ENCODE measurements at places on chromosomes 11 and 22.

GRCh38 chr22:46681010-46681409 is 57.0 kb downstream of the CERK start:
- H3K36me3 ChIP-seq, result peaks cover 3% of the 10 kb centered on the region
- H3K4me1 ChIP-seq, result 0 out of 2 replicates have a peak, but pooled peaks cover 4% of the 10 kb centered on the region
- no peak overlapping the region for H3K27ac ChIP-seq

DNA sequence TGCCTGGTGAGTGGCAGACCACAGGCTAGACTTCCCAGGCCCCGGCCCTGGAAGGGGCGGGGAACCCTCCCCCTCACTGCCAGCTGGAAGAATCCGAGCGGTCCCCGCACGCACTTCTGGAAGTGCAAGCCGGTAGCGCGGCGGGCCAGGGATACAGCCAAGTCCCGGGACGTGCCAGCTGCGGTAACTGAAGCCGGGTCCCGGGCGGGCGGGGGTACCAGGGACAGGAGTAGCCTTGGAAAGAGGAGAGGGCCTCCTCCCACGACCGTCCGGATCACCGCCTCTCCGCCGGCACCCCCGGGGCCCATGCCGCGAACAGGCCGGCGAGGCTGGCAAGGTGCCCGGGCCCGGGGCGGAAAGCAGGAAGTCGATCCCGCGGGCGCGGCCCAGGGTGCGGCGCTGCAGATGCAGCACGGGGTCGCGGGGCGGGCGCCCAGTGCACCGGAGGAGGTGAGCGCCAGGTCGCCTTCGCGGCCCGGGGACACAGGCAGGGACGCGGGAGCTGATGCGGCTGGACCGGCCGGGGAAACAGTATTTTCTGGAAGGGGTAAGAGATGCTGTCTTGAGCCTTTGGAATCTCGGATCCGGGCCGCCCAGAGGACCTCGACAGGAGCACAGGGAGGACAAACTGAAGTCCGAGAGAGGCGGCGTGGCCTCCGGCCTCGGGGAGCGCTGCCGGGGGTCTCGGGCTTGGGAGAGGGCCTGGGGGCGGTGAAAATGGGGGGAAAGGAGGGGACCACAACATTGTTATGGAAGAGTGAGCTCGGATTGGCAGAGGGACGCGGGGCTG is 783 bp upstream of the SLC35C1 start:
- peaks cover 28% of the 10 kb centered on the region for H3K27me3 ChIP-seq
- H3K36me3 ChIP-seq, result no peaks in the 10 kb centered on the region
- no peak overlapping the region for H3K27ac ChIP-seq
- peak; percentile 79 for DNase-seq
- H3K4me1 ChIP-seq, result peaks cover 14% of the 10 kb centered on the region

DNA sequence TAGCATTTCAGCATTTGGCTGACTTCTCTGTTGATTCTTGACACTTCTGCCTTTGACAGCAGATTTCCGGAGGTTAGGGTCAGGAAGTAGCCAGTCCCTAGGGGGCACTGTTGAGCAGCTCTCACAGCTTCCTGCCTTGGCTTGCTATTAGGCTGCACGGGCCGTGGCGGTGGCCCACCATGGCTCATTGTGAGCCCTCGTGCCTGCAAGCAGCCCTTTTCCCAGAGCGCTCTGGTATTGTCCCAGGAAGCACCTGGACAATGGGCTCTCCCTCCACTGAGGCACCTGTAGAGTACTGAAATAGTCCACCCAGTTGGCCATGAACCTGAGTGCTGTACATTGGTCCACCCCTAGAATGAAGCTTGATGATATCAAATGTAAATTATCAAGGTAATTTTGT is 100.2 kb upstream of the GAL start:
- H3K4me3 ChIP-seq, result no peak overlapping the region
- no peak overlapping the region for H3K27ac ChIP-seq
- H3K27me3 ChIP-seq, result no peaks in the 10 kb centered on the region

- peaks cover 50% of the 10 kb centered on the region for H3K4me1 ChIP-seq
- H3K27me3 ChIP-seq, result no peaks in the 10 kb centered on the region
- H3K4me3 ChIP-seq, result no peak overlapping the region
These were observed 37.4 kb downstream of the PACSIN2 start for GRCh38 chr22:42977569-42977968.

GRCh38 chr11:17347676-17348075 is 3.9 kb upstream of the NCR3LG1 start:
- DNase-seq, result no peak
- peaks cover 21% of the 10 kb centered on the region for H3K4me1 ChIP-seq
- H3K27me3 ChIP-seq, result peaks cover 66% of the 10 kb centered on the region
- H3K27ac ChIP-seq, result no peak overlapping the region
- no peak overlapping the region for H3K4me3 ChIP-seq
- no peaks in the 10 kb centered on the region for H3K36me3 ChIP-seq

DNA sequence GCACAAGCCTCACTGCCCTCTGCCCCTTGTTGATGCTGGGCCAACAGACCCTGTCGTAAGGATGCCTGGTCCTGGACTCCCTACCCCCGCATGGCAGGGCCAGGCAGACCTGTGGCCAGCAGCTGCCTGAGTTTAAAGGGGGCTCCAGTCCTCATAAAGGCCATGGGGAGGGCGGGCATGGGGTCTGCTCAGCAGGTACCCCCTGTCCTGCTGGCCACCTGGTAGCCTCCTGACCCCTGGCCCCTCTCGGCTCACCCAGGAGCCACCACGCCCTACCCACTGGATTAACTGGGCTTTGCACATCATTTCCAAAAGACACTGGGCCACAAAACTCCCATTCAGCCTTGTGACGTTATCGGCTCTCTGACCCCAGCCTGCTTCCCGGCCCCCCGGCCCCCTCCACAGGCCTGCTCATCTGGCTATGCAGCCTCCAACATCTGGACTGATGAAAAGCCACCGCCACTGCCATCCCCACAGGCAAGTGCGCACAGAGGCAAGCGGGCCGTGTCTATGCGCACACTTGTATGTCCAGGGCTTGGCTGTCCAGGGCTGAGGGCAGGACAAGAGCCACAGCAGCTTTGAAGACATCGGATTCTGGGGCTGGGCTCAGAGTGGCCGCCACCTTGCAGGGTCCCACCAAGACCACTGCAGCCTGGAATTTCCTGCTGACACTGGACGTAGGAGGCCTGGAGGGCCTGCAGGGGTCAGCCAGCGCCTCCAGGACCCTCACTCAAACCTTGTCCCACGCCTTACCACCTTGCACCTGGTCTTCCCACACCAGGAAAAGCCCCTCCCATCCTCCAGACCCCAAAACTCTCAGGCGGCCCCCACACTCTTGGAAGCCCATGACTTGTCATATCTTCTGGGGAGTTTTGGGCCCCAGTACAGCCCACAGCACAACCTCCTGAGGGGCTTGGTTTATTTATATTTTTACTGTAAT is 48.7 kb downstream of the IGF2 start:
- H3K4me1 ChIP-seq, result no peaks in the 10 kb centered on the region
- H3K36me3 ChIP-seq, result no peaks in the 10 kb centered on the region
- no peak overlapping the region for H3K4me3 ChIP-seq
- DNase-seq, result no peak
- peaks cover 4% of the 10 kb centered on the region for H3K27me3 ChIP-seq

DNA sequence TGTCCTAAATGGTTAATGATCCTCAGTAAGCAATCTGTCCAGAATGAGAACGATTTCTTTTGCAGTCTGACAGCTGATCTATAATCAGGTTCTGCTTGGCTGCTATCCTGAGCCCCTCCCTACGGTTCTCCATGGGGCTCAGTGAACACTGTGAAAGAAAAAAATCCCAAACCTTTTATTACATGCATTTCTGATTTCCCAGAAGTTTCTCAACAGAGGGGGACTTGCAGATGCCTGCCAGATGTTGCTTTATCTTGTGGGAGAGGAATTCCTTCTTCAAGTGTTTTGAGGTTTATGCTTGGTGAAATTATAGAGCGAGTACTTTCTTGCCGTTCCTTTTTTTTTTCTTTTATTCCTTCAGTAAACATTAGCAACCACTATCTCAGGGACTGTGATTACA is 531.9 kb upstream of the ISX start:
- no peak overlapping the region for H3K27ac ChIP-seq
- H3K36me3 ChIP-seq, result no peaks in the 10 kb centered on the region
- H3K4me1 ChIP-seq, result no peaks in the 10 kb centered on the region
- no peak overlapping the region for H3K4me3 ChIP-seq

- H3K27ac ChIP-seq, result no peak overlapping the region
- no peak for DNase-seq
- no peak overlapping the region for H3K4me3 ChIP-seq
- peaks cover 10% of the 10 kb centered on the region for H3K4me1 ChIP-seq
These were observed 11.9 kb downstream of the HIPK3 start for GRCh38 chr11:33268945-33269540.

GRCh38 chr11:60985501-60985900 is 14.0 kb downstream of the CD6 start:
- no peak overlapping the region for H3K27ac ChIP-seq
- no peaks in the 10 kb centered on the region for H3K27me3 ChIP-seq
- no peaks in the 10 kb centered on the region for H3K4me1 ChIP-seq
- no peak overlapping the region for H3K4me3 ChIP-seq

DNA sequence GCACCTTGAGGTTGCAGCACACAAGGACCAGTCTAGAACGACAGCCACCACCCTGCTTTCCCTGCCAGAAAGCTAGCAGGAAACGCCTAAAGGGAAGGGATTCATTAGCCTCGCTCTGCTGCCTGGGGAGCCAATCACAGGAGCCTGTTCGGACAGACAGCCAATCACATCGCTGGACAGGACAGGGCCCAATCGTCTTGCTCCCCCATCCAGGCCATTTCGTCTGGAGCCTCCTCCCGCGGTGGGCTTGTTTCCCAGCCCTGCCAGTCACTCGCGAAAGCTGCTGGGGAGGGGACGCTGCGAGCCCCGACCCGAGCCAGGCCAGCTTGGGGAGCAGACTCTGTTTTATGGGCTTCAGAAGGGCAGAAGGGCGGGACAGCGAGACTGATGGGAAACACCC is 79.8 kb upstream of the NCAM1 start:
- peak; percentile 74 for DNase-seq
- no peaks in the 10 kb centered on the region for H3K36me3 ChIP-seq
- H3K27ac ChIP-seq, result no peak overlapping the region
- H3K27me3 ChIP-seq, result peaks cover 9% of the 10 kb centered on the region
- peak overlapping the region; percentile 67 for H3K4me3 ChIP-seq

GRCh38 chr11:133271206-133271605 is 261.1 kb downstream of the OPCML start:
- no peaks in the 10 kb centered on the region for H3K27me3 ChIP-seq
- DNase-seq, result no peak
- H3K27ac ChIP-seq, result no peak overlapping the region
- H3K36me3 ChIP-seq, result peaks cover 11% of the 10 kb centered on the region

DNA sequence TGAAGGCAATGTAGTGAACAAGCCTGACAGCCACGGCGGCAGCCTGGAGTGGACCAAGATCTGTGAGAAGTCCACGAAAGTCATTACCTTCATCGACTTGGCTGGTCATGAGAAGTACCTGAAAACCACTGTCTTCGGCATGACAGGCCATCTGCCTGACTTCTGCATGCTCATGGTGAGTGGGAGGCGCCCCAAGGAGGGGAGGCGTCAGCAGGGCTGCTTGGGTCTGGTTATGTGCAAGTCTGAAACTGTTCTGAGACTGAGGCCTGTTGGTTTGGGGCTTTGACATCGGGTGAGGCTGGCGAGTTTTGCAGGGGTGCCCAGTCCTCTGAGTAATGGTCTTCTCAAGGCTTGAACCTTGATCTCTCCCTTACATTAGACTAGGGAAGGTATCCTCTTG is 11.1 kb downstream of the GTPBP1 start:
- H3K36me3 ChIP-seq, result peaks cover 41% of the 10 kb centered on the region
- H3K27ac ChIP-seq, result peak overlapping the region; percentile 87
- H3K4me3 ChIP-seq, result no peak overlapping the region
- H3K4me1 ChIP-seq, result peaks cover 32% of the 10 kb centered on the region
- no peak for DNase-seq

- peak; percentile 52 for DNase-seq
- H3K4me3 ChIP-seq, result peak overlapping the region; percentile 71
- peaks cover 47% of the 10 kb centered on the region for H3K4me1 ChIP-seq
- peaks cover 43% of the 10 kb centered on the region for H3K27me3 ChIP-seq
- H3K27ac ChIP-seq, result no peak overlapping the region
These were observed 1.0 kb downstream of the FJX1 start for GRCh38 chr11:35619116-35619854.

DNA sequence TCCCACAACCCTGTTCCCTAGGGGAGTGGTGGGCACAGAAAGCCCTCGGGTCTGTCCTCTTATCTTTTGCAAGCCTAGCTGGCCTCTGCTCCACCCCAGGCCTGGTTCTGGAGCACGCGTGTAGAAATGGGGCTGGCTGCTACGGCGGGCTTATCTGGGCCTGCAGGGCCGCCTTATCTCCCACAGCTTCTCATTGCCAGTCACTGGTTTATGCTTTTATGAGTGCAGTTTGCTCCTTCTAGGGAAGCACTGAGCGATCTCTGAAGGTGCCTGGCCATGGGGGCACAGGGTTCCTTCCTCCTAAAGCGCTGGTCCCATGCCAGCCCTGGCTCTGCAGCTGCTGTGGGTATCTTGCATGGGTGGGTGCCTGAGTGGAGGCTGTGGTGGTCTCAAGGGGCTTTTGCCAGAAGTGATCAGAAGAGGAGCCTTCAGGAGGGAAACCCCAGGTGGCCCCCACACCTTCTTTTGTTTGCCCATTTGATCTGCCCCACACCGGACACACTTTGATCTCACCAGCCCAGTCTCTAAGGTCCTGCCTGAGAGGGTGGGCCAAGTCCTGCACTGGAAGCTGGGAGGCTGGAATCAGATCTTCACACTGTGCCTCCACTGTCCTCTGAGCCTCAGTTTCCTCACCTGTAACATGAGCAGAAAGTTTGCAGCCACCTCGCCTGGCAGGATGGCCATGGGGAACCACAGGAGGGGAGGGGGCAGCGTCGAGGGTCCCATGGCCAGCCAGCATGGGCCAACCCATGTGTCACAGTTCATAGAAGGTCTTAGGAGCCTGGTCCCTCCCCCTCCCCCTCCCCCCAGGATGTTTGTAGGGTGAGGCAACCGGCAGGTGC is 86.6 kb upstream of the FGF3 start:
- DNase-seq, result no peak
- H3K36me3 ChIP-seq, result no peaks in the 10 kb centered on the region
- H3K27me3 ChIP-seq, result peaks cover 2% of the 10 kb centered on the region
- no peak overlapping the region for H3K4me3 ChIP-seq
- H3K27ac ChIP-seq, result no peak overlapping the region

DNA sequence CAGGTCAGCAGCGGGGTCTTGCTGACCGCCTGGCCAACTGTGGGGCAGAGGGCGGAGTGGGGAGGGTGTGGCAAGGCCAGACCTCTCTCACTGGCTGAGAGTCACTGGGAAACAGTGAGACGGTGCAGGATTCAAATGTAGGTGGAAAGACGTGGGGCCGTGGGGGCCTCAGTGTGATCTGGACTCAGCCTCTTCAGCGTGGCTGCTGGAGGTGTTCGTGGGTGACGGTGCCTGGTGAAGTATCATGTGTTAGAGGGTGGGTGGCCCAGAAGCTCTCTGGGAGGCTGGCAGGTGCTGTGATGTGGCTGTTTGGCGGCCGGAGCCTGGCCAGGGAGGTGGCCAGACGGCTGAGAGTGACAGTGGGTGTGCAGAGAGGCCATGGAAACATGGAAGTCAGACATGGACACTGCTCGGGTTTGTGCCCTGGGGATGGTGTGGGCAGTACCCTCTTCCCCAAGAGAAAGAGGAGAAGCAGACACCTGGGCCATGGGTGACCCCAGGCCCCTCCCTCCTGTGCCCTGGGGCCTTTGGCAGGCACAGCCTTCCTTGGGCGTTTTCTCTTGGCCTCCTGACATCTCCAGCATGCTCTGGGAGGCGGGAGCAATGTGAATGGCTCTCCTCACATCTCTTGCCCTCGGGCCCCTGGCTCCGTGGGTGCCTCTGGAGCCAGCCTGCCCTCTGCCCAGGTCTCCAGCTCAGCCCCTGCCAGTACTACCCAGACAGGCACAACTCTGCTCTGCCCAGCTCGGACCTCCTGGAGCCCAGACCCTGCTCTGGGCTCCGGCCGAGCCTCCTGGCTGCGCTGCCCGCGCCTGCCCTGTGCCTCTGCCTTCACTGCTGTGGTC is 10.1 kb upstream of the ACR start:
- H3K27ac ChIP-seq, result no peak overlapping the region
- H3K36me3 ChIP-seq, result no peaks in the 10 kb centered on the region
- H3K4me3 ChIP-seq, result no peak overlapping the region
- no peak for DNase-seq
- peaks cover 7% of the 10 kb centered on the region for H3K4me1 ChIP-seq

All from WTC11 (cell line).